NCI-H1436 treated with DMSO at 0.1 percent for 48 hours (cell line): ENCODE measurements at places on chromosomes 13 and 19.

DNA sequence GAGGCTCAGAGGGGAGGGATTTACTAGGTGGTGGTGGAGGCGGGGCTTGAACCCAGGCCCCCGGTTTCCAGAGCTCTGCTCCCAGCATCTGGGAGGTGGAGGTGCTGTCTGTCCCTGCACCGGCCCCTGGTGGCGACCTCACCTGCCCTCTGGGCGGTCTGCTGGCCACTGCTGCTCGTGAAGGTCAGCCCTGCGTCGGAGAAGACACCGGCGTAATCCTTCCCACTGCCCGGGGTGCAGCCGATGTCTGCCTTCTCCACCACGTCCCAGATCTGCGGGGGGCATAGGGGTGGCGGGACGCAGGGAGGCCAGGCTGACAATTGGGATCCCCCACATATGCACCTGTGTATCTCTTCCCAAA, 12.8 kb downstream of the C3 start:
- DNase-seq = no peak

DNA sequence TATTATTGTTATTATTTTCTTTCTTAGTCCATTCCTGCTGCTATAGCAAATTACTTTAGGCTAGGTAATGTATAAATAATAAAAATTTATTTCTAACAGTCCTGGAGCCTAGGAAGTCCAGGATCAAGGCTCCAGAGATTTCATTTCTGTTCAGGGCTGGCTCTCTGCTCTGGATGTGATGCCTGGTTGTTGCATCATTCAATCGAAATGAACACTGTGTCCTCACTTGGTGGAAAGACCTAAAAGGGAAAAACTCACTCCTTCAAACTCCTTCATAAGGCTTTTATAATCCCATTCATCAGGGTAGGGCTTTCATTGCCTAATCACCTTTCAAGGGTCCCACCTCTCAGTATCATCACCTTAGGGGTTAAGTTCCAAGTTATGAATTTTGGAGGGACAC, 395.0 kb downstream of the EFNB2 start:
- DNase-seq = no peak

- no peak for DNase-seq
Measured at GRCh38 chr19:7751157-7751783, 3.9 kb upstream of the CD209 start.

GRCh38 chr13:24172071-24172470, 11.6 kb downstream of the SPATA13 start:
- no peak for DNase-seq

DNA sequence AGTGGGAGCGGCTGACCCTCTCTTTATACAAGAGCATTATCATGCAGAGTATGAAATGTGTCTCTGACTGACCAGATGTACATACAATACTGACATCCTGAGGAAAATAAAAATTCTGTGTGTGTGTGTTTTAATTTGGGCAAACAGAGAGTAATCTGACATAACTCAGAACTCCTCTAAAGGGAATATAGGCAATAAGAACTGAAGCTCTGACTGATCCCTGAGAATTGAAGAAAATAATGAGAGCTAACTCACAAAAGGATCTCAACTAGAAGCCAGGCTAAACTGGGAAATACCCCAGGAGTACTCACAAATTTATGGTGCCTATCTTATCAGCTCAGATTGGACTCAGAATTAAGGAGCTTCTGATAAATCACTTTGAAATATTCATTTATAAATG, 539.9 kb downstream of the OLFM4 start:
- DNase-seq = no peak

- no peak for DNase-seq
Measured at GRCh38 chr13:32976056-32976805, 40.0 kb upstream of the KL start.

DNA sequence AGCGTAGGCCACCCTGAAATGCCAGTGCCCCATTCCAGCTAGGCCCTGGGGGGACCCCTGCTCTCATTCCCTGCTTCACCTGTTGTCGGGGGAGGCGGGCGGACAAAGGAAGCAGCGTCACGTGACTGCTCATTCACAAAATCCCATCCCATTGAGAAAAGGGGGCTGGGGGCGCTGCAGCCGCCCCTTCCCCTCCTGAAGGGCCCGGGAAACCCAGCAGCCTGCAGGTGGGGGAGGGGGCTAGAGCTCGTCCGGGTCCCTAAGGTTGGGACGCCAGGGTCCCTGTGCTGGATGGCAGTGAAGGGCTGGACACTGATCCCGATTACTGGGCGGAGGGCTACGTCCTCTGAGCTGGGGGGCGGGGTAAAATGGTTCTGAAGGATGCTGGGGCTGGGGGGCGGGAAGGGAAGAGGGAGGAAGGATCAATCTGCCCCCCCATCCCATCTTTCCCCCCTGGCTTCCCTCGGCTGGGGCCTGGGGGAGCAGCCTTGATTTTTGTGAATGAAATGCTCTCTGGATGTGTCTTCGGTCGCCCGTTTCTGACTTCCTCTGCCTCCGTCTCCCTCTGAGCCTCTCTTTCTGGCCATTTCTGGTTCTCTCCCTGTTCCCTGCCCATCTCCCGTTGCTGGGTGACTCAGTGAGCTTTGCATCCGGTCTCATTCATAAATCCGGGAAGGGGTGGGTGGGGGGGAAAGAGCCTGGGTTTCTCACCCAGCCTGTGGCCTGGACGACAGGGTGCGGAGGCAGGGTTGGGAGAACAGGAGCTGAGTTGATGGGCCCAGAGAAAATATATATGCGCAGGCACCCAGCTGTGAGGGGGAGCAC, 816 bp downstream of the SPRED3 start:
- no peak for DNase-seq

DNA sequence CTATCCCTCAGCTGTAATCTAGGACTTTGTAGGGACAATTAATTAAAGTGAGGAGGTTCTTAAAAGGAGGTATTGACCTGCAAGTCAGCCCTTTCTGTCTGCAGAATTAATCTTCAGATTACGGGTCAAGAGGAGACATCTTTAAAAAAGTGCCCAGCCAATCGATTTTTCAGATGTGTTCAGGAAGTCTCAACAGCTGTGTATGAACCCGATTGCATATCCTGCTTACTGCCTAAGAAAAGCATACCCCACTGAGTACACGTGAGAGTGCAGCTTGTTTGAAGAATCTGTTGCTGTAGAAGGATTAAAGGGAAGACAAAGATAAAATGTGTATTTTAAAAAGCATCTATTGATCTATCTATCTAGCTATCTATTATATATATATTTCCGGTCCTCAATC, 1194.5 kb downstream of the UQCRFS1 start:
- no peak for DNase-seq

DNA sequence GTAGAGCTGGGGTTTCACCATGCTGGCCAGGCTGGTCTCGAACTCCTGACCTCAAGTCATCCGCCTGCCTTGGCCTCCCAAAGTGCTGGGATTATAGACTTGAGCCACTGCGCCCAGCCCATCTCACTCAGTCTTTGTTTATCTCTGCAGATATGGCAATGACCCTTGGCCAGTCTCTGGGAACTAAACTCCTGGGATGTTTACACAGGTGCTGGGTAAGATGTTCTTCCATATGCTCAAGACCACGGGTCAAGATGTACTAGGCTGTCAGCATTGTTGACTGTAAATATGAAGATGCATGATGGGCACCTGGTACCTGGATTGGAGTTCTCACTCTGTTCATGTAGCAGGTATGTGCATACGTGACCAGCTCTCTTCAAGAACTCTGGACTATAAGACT, 35.8 kb downstream of the ZNF473 start:
- DNase-seq = no peak

DNA sequence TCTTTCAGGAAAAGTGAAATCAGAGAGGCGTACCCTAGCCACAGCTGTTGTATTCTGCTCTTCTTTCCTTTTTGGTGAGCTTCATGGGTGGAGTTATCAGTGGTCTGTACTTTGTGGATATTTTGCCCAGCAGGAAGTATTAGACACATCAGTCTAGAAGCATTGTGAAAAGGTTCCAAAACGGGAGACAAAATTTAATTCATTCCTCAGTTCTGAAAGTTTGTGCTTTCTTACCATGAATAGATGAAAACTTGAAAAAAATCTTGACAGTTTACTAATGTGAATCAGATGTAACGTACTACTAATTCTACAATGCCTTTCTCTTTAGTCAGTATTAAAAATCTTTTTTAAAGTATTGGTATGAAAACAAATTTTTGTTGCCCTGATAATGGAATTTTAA, 116.8 kb downstream of the DNAJC3 start:
- DNase-seq = no peak

DNA sequence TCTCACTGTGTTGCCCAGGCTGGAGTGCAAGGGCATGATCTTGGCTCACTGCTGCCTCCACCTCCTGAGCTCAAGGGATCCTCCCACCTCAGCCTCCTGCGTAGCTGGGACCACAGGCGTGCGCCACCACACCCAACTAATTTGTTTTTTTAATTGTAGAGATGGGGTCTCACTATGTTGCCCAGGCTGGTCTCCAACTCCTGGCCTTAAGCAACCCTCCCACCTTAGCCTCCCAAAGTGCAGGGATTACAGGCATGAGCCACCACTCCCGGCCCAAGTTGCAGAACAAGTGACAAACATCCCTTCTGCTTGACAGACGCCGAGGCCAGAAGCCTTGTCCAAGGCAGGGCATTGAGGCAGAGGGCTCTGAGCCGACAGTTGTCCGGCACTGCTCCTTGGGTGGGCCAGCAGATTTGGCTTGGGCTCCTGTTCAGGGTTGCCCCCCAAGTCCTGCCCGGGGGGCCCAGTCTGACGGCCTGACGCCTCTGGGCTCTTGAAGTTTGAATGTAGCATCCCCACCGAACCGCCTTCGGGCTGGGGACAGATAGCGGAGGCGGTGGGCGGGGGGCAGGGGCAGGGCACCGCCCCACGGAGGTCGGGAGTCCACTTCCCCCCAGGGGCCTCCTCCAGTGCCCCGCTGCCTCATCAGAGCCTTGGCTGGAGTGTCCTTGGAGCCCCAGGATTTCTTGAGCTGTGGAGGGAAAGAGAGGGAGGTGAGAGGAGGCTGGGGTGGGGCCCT, 5.7 kb upstream of the SPACA4 start:
- DNase-seq = no peak

DNA sequence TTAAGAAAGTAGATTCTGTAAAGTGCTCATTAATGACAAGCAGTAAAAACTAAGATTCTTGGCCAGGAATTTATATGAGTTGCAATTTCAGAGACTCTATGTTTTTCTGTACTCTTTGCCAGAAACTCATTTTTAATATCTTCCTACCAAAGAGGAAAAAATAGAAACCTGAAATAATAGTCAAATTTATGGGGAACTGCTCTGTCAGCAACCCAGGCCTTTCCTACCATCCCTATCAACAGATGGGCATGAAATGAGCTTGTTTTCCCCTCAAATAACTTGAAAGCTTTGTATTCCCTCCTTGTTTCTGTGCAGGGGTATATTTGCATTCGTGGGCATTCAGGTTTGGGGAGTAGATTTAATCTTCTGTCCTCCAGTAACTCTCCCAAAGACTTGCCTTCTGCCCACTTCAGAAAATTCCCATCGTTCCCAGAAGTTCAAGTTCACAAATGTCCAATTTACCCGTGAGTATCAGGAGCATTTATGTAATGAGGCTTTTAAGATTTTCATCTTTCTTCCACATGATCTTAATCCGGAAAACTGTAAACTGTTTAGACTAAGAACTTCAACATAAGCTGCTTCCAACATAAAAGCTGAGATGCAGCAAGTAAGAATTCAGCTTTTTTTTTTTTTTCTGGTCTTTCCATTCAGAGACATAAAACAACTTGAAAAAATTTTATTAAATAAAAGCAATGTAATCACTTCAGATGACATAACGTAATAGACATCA, 363.1 kb downstream of the EFNB2 start:
- no peak for DNase-seq

DNA sequence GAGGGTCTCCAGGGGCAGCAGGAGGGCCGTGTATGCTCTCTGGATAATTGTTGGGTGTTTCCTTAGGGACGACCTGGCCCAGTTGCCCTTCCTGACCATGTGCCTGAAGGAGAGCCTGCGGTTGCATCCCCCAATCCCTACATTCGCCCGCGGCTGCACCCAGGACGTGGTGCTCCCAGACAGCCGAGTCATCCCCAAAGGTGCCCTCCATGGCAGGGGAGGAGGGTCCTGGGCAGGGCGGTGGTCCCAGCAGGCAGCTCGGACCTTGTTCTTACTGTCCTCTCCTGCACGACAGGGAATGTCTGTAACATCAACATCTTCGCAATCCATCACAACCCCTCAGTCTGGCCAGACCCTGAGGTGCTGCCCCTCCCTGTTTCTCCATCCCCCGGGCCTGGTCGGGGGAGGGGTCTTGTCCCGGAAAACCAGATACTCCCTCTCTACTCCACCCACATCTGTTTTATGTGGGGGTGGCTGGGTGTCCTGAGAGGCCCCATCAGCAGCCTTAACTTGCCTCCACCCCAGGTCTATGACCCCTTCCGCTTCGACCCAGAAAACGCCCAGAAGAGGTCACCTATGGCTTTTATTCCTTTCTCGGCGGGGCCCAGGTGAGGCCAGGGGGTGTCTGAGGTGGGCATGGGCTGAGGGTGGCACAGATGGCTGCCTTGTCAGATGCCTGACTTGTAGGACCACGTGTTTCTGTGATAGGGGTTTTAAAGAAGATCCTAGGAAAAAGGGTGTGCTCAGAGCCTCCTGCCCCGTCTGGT, 12.3 kb upstream of the CYP4F3 start:
- DNase-seq = no peak

- no peak for DNase-seq
Measured at GRCh38 chr19:30520735-30521479, 148.7 kb downstream of the ZNF536 start.

DNA sequence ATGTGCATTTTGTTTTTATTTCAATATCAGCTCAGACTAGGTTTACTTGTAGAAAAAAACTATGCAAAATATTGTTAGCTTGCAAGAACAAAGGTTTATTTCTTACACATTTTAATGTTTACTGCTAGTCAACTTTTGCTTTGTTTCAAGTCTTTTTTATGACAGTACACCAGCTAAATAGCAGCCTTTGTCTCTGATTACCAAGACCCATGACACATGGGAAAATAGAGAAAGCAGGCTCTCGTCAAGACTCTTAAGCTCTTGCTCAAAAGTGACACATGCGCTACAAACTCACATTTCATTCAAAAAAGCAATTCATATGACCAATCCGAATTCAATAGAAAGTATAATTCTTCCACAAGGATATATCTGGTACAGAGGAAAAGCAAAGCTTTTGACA, 642.3 kb upstream of the SLITRK1 start:
- no peak for DNase-seq

GRCh38 chr13:73531014-73531413, 472.2 kb downstream of the KLF5 start:
- no peak for DNase-seq

DNA sequence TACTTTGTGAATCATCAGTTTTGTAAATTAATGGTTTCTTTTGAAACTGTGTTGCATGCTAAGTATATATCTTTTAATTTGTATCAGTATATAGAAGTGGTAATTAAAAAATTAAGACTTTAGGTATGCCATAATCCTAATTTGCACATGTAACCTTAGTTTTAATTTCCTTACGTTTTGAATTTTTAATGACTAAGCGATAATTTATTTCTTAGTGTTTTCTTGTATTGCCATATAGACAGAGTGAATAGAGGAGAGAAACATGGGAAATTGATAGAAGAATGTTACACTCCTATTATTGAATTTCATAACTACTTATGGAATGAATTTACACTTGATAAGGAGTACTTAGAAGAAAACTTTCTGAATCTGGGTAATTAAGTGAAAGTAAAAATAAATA, 29.5 kb downstream of the LPAR6 start:
- no peak for DNase-seq
